ENCODE measurements at places on chromosomes 3 and 15.

DNA sequence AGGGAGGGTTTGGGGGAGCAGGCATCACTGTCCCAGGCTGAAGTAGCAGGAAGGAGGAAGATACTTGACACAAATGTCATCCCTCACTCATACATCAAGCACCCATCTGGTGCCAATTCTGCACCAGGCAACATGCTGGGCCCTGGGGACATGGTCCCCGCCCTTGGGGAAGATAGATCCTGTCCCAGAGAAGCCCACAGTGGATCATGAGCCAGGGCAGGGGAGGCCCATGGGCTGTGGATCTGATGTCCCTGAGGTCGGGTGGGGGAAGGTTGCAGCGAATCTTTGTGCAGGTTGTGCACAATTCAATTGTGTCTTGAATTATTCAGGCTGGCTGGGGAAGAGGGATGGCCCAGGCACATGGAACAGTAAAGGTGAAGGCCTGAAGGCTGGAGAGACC, 6.4 kb upstream of the CCDC33 start:
- no peak for DNase-seq

DNA sequence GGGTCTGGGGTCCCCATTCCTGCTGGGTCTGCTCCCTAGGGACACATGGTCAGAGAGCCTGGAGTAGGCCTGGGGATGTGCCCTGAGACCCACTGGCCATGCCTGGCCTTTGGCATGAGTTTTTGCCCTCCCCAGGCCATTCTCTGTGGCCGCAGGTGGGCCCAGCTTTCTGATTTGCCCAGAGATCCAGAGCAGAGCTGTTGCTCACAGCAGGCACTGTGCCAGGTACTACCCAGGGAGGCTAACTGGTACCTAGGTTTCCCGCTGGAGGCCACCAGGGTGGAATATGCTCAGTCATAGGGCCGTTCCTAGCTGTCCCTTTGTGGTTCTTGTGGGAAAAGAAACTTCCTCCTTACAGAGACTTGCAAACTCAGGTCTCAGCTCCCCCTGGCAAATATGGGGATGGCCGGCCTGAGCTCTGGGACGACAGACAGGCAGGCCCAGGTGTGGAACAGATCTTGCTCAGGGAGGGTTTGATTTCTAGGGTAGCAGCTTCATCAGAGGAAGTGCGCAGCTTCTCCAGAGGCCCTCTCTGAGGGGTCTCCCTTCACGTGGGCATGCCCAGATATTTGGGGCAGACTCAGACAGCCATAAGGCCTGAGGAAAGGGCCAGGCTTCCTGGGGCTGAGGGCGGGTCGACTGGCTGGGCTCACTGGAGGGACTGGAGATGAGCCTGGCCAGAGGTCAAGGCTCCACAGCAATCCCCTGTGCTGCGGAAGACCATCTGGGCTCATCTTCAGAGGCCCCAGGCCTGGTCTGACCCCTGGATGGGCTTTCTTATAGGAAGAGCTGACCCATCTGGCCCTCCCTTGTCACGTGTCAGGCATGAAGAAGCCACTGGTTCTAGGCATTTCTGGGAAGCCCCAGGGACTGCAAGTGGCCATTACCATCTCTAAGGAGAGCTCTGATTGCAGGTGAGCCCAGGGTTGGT, 28.0 kb downstream of the ACAA1 start:
- DNase-seq = no peak

DNA sequence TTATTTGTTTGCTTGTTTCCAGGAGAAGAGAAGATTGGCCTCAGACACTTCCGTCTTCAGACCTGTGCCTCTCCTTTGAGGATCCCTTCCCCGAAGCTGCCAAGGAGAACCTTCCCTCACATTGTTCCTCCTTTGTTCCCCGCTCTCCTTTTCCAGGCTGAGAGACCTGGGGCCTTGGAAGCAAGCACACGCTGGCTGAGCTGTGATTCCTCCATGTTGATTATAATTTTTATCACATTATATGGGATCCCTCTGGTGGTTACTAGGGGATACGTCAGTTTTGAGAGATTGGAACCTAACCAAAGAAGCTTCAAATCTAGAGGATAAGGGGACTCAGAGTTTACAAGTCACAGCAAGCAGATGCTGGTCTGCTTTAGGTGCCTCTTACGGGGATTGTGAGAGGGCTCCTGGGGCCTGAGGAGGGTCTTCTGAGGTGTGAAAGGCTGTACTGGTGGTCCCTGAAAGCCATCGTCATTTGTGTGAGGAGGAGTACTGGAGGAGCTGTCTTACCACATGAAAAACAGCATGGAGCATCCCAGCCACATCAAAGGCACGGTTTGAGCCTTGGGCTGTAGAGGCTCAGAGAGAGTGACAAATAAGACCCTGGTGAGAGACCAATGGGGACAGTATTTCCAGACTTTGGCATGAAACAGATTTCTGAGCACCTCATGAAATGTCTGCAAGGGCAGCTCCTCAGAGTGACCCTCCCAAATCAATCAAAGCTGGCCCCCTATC, 760.1 kb upstream of the CFAP20DC start:
- DNase-seq = no peak

DNA sequence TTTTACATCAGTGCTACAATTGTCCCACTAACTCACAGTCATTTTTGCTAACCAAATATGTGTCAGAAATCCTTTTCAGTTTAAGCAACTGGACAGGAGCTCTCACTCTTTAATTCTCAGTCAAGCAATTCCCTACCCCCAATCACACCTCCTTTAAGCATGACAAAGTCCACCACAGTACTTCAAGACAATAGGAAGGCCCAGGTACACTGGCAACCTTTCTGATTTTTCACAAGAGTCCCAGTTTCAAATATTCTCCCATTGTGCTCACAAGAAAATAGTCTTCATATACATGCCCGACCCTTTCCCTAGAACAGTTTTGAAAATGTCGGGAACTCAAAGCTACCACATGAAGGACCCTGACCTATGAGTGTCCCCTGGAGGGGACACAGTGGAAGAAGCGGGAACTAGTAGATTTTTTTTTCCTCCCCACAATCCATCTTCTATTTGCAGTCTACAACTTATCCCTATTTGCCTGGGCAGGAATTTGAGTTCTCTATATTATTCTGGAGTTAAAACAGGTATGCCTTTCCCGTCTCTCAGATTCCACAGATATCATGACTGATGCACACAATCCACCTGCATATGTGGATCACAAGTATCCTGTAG, 413.5 kb downstream of the TIGIT start:
- no peak for DNase-seq

GRCh38 chr3:169615833-169616232, 47.7 kb downstream of the MECOM start:
- DNase-seq = no peak

DNA sequence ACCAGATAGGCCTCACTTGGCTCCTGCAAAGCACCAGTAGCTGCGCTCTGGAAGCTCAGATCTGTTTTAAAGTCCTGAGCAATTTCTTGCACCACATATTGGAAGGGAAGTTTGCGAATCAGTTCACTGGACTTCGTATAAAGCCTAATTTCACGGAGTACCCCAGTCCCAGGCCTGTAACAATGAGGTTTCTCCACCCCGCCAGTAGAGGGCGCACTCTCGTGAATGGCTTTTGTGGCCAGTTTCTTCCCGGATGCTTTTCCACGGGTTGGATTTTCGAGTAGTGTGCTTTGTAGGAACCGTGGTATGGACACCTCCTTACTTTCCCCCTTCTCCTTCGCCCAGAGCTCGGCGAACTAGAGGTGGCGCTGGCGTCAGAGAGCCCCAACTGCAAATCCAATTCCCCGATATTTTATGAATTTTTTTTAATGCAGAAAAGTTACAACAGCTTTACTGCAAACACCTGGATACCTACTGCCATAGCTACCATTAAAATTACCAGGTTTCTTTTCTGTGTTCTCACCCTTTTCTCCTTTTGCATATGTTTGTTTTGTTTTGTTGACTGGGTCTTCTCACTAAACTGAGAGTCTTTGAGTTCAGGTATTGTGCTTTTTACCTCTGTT, 13.3 kb downstream of the RARB start:
- DNase-seq = no peak

- DNase-seq = no peak
Measured at GRCh38 chr3:42119561-42120355, 28.6 kb downstream of the TRAK1 start.

- DNase-seq = no peak
Measured at GRCh38 chr3:138348754-138349739, 668 bp downstream of the MRAS start.

Measured in stimulated activated CD8-positive, alpha-beta memory T cell treated with anti-CD3 and anti-CD28 coated beads, Interleukin-7, amount 100 ng/mL, for 1 hour (primary cell).